ENCODE measurements at places on chromosomes 5 and 9.

DNA sequence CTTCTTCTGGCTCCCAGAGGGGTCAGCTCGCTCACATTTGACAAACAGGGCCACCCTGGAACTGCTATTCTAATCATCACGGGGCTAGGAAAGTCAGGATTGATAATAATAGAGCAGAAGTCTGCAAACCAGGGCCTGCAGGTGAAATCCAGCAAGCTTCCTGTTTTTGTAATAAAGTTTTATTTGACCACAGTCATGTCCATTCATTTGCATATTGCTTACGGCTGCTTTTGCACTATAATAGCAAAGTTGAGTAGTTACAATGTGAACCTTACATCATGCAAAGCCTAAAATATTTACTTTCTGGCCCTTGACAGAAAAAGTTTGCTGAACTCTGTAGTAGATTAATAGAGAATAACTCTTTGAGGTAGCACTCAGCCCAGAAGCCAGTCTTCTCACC, 63.2 kb upstream of the CTXN3 start:
- no peak for DNase-seq

GRCh38 chr5:103901885-103902284, 339.3 kb upstream of the NUDT12 start:
- DNase-seq: no peak

DNA sequence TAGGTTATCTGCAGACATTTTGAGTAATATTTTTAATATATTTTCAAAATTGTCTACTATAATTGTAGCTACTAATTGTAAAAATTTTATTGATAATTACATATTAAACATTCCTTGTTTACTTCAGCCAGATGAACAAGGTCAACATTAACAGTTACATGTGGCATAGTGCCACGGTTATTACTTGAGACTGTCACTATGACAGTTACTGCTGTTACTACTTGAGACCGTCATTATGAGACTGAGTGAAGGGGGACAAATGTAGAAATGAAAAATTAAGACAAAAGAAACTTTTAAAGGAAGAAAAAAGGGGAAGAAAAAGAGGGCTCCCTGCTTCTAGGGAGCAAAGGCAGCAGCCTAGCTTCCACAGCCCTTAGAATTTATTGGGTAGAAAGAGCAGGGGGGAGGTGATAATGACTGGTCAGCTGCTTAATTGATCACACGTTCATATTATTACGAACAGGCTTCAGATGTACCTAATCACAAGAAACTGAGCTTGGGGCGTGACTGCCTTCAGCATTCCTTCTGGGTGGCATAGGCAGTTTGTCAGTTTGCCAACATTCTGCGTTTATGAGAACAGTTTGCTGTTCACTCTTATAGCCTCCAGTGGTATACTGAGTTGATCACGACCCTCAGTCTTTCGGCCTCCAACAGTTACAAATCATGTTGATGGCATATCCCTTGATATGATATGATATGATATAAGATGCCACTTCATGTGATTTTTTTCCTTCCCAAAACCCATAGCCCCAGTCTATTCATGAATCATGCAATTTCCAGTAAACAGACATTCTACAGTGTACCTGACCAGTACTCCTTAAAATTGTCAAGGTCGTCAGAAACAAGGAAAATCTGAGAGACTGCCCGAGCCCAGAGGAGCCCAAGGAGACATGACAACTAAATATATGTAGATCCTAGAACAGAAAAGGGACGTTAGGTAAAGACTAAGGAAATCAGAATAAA, 13.1 kb downstream of the MARCHF6 start:
- no peak for DNase-seq

GRCh38 chr5:180097926-180098325, 26.4 kb upstream of the RNF130 start:
- no peak for DNase-seq

GRCh38 chr9:70880535-70880934, 240.9 kb downstream of the TRPM3 start:
- no peak for DNase-seq

All from activated CD8-positive, alpha-beta memory T cell treated with anti-CD3 and anti-CD28 coated beads for 24 hours (primary cell).